HFFc6 (cell line): ENCODE measurements at places on chromosomes 1 and 21.
A peak's percentile ranks its signal among the peaks of the same experiment; 100 is the strongest.

GRCh38 chr1:203278082-203278884 is 27.0 kb upstream of the BTG2 start:
- peak; percentile 75 for DNase-seq

GRCh38 chr1:44831516-44831915 is 11.5 kb downstream of the PTCH2 start:
- DNase-seq, result no peak

GRCh38 chr1:110880708-110881374 is 7.9 kb downstream of the CD53 start:
- no peak for DNase-seq

DNA sequence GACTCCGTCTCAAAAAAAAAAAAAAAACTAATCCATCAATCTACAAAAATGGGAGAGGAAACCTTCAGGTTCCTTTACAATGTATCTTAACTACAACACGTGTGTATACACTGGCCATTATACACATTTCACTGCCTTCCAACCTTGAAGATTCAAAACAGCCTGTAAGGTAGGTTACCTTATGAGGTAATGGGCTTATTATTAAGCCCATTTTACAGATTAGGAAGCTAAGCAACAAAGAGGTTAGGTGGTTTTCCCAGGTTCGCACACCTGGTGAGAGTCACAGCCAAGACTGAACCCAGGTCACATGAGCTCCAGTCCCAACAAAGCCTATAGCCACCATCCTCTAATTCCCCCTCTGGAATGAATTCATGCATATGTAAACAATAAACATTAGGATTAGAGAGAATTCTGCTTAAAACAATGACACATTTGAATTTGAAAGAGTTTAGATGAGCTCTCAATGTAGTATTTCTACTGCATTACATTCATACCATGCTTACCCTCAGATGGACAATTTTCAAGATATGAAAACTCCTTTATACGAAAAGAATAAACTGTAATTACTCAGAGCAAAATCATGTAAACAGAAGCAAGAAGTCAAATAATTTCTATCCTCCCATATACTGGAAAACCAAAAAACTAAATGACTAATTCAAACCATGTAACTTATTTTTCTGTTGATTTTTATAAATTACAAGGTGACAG is 54.8 kb downstream of the EIF4G3 start:
- peak; percentile 1 for DNase-seq

GRCh38 chr1:58896246-58897183 is 112.7 kb upstream of the JUN start:
- DNase-seq, result no peak

DNA sequence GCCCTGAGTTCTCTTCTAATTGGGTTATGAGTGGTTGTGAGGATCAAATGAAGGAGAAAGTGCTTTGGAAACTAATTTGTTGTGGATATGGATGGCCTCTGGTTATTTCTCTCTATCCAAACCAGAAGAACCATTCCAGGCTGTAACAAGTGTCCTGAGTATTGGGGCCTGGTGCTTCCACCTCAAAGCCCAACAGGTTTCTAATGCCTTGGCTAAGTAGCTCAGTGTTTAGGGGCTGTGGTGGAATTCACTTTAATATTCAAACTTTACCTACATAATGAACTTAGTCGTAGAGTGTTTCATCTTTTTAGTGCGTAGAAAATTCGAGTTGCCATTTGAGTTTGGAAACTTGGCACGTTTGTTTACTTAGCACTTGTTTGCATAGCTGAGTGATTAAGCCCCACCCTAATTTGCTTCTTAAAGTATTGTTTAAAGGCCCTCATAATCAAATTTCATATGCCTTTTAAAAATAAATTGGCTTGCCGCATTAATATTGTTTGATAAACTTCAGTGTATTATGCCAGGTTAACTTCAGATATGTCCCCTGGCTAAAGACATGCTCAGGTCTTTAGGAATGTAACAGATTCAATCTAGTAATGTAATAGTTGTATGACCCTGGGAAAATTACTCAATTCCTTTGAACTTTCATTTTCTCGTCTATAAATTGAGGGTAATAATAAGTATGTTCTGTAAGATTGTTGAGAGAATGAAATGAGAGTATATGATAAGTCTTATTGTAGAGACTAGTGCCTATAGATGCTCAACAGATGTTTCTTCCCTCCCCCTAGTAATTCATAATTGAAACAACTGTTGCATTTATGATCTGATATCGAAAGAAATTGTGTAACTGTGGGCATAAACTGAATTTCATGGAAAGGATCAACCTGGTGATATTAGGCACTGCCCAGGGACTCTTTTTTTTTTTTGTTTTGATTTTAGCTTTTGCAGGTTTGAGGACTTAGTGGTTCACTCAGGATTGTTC is 1.6 kb downstream of the AGO4 start:
- DNase-seq, result no peak

GRCh38 chr1:184708084-184708676 is 46.5 kb downstream of the EDEM3 start:
- no peak for DNase-seq

DNA sequence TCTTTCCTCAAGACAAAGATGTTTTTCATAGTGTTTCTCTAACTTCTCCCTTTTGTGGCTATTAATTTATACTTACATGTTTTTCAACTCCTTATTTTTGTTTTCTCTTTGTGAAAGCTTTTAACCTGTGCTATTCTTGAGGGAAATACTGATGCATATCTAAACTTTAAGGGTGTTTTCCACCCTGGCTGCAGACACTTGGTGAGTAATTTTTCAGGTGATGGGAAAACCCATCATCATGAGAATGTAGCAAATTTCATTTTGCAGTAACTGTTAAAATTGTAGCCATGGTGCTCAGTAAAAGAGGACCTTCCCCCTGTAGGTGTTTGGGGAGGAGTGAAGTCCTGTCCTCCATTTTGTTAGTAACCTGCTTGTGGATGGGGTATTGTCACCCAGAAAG is 124.2 kb downstream of the LIPI start:
- DNase-seq, result no peak

DNA sequence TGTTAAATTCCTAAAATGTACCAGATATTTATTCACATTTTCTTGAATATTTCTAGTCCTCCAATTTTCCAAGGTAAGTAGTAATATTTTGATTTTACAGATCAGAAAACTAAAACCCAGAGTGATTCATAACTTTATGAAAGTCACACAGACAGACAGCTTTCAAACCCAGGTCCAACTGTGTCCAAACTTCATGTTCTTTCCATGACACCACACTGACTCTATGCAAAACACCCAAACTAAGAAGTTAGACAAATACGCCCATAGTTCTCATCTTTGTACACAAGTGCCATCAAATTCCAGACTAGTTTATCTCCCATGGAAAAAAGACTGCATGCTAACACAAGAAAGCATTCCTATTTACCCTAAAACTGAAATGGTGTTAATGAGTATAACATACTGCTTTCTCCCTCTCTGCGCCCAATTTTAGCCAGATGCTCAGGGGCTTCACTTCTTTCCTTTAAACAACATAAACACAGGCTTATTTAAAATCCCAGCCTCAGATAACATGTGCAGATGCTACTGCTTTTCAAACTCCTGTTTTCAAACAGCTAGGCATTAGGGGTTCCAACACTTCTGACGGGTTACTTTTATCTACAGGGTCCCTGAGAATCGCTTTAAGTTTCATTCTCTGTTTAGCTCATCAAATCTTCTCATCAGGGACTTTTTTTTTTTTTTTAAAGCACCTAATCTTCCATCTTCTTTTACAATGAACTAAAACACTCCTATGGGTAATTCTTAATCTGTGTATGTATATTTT is 44.6 kb downstream of the WASF2 start:
- no peak for DNase-seq
